ENCODE measurements at places on chromosomes 12 and 14.

DNA sequence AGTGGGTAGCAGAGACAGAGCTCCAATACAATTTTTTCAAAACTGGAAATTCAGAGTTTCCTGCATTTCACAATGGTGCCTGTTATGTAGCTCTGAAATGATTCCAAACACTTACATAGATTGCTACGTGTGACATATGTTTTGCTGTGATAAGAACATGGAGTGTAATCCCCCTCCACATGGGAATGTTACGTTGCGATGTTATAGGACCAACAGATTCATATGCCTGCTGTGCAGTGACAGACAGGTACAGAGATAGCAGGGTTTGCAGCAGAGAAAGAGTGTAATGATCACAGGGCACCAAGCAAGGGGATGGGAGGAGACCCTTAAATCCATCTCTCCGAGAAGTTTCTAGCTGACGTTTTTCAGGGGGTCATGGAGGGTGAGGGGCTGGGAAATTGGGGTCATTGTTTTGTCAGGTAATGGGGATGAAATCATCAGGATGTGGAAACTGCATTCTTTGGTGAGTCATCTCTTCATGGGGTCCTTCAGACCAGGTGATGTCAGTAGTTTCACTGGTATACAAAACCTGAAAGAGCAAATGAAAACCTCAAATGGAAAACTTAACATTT lies 76.6 kb upstream of the OSBPL8 start:
- no peak for DNase-seq

GRCh38 chr14:68210729-68211299 lies 391.2 kb downstream of the RAD51B start:
- peak; percentile 82 for DNase-seq

DNA sequence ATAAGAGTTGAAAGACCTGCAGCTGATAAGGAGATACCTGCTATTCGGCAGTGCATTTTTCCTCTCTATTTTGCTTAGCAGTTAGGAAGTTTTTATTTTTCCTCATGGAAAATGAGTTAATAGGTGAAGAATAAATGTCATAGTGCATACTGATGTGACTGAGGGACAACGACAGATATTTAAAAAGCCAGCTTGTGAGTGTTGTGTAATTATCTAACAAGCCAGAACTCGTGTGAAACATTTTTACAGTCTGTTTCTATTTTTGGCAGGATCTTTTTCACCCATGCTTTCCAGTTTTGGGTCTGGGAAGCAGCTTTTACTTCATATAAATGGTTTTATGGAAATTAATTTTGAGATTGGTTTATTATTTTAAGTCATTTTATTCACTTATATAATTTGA lies 2.9 kb downstream of the FBXO34 start:
- no peak for DNase-seq

GRCh38 chr14:73887694-73888459 lies 1.2 kb downstream of the ZNF410 start:
- DNase-seq = no peak

DNA sequence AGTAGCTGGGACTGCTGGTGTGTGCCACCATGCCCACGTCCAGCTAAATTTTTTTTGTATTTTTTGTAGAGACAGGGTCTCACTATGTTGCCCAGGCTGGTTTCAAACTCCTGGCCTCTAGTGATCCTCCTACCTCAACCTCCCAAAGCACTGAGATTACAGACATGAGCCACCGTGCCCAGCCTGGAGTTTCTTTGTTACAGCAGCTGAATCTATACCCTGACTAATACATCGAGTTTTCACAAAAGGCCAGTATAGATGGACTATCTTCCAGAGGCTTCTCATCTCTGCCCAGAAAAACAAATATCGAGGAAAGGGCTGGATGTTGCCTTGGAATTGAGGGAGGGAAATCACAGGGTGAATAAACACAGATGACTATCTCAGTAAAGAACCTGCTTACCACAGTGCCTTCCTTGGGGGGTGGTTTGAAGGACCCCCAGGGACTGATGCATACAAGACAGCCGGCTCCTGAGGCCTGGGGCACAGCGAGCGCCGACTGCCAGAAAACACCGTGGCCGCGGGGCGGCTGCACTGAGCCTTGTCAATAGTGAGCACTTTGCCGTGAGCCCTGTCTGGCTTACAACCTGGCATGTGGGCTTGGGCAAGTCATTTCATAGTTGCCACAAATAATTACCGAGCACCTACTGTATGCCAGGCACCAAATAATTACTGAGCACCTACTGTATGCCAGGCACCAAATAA lies 111.9 kb downstream of the SCARB1 start:
- no peak for DNase-seq

GRCh38 chr14:71371711-71372396 lies 464.6 kb downstream of the PCNX1 start:
- DNase-seq = peak; percentile 30

DNA sequence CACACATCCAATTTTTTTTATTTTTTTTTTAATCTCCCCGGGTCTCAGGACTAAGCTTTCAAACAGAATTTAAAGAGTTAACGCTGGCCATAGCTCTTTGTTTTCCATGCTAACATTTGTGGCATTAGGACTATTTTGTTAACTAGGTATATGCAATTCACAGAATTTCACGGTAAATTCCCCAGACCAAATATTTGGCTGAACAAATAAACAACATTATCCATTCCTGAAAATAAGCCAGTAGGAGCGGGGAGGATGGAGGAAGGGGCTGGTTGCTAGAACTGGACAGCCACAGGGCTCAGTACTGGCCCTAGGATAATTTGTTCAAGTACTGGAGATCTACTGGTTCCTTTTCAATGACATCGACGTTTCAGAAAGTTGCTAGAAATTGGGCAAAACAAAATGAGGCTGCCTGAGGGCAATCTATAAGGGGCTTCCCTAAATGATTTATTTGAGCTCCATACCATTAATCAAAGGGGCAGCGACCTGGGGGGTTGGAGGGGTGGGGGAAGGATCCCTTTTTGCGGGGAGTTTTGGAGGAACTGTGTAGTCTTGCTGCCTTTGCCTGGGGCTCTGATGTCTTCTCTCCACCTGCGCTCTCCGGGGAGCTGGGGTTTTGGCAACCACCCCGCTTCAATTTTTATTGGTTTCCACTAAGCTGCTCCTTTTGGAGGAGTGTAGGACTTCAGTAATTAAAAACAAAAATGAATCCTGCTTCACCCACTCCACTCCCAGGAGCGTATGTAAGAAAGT lies 9.0 kb downstream of the BMP4 start:
- DNase-seq = no peak

DNA sequence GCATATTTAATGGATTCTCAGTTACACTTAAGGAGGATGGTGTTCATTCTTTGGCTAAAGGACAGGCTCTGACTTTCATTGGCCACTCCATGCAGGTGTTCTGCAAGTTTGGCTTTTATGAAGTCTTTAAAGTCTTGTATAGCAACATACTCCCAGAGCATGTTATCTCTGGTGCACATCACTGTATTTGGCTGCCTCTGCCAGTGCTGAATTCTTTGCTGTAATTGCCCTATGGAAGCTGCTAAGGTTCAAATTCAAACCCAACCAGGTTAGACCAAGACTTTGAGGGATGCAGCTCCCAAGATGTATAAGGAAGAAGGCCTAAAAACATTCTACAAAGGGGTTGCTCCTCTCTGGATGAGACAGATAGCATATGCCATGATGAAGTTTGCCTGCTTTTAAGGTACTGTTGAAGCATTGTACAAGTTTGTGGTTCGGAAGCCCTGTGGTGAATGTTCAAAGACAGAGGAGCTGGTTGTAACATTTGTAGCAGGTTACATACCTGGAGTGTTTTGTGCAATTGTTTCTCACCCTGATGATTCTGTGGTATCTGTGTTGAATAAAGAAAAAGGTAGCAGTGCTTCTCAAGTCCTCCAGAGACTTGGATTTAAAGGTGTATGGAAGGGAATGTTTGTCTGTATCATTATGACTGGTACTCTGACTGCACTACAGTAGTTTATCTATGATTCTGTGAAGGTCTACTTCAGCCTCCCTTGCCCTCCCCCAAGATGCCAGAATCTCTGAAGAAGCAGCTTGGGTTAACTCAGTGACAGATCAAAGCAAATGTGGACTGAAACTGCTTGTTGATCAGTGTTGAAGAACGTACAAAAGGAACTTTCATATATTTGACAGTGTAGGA lies 19.4 kb downstream of the TMEM116 start:
- peak; percentile 52 for DNase-seq

GRCh38 chr14:80427101-80427500 lies 215.8 kb upstream of the DIO2 start:
- DNase-seq = no peak

GRCh38 chr12:50732591-50732990 lies 31.3 kb upstream of the ATF1 start:
- no peak for DNase-seq

DNA sequence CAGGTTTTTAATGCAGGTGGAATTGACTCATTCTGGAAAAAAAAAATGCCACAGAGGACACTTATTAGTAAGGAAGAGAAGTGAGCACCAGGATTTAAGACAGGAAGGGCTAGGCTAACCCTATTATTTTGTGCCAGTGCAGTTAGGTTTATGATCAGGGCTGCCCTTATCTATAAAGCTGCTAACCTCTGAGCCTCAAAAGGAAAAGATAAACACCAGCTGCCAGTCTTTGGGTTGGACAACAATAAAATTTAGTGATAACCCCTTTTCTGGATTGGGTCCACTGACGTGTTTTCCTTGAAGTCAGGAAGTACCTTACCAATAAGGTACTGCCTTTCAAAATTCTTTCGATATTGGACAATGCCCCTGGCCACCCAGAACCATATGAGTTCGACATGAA lies 128.9 kb downstream of the NUBPL start:
- DNase-seq = no peak

- no peak for DNase-seq
Measured at GRCh38 chr12:22657538-22657937, 32.6 kb downstream of the ETNK1 start.

- no peak for DNase-seq
Measured at GRCh38 chr12:3371018-3371417, 120.0 kb upstream of the PRMT8 start.

All from CD4-positive, alpha-beta T cell treated with Interleukin-4 for 4 hours (primary cell).